ENCODE measurements at places on chromosomes 3 and 15.

GRCh38 chr3:136038668-136039067 lies 73.1 kb downstream of the PPP2R3A start:
- DNase-seq: no peak

- no peak for DNase-seq
Observed at GRCh38 chr15:67105991-67106763, 40.8 kb downstream of the SMAD3 start.

- DNase-seq: no peak
Observed at GRCh38 chr15:100880139-100880896, 687 bp downstream of the ALDH1A3 start.

DNA sequence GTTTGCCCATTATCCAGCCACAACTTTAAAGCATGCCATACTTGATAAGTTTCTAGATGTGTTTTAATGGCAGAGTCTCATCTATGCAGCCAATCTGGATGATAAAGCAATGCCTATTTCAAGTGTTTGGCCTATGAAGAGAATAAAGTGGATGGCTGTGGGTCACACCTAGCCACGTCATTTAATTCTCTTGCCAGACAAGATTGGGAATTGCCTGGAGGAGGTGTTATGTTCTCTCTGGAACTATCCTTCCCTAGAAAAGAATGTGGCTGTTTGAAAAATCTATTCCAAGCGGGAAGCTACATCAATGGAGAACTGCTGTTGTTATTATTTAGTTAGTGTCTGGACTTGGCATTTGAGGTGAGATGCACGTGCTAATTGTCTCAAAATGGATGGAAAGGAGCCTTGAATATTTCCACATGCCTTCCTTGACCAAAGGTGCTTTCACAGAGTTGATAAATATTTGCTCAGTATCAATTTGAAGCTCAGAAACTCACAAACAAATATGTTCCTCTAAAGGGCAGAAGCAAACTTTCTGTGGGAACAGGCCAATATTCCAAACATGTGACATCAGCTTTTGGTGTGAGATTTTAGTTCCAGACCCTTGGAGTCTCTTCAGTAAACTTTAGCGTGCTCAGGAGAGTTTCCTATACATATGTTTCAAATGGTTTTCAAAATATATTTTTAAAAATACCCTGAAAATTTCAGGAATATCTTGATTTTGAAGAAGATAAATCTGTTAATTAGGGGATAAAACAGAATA lies 510.6 kb upstream of the SGO1 start:
- DNase-seq: no peak

DNA sequence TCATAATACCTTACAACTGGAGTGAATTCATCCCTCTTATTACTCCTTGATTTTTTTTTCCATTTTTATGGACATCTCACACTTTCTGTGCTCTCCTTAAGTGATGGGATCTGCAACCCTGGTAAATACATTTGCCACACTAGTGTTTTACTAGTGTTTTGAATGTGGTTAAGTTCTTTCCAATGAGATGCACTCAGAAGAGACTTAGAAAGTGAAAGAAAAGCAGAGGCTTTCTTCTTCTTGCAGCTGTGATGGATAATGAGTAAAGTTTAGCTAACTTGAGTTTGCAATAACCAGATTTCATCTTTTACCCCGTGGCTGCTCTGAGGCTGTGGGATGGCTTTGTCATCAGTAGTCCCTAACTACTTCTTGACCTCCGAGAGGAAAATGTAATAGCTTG lies 1248.4 kb downstream of the NSUN3 start:
- no peak for DNase-seq

- no peak for DNase-seq
Observed at GRCh38 chr3:156360083-156360482, 194.8 kb downstream of the SSR3 start.

- DNase-seq: no peak
Observed at GRCh38 chr3:32934150-32934742, 17.2 kb upstream of the CCR4 start.

DNA sequence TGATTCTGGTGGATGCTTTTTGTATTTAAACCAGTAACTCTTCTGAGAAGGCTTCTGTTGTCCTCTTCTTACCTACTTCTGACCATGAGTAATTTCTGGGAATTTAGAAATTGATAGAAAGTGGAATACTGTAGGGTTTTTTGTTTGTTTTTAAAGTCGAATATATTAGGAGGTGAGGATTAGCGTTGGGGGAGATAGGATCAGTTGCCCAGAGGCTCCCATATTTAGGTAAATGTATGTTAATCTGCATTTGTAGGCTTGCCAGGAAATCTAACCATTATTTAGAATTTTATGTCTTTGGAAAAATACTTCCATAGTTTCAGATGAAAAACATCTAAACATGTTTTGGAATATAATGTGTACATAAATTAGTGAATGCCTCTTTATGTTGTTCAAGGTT lies 6.1 kb downstream of the STT3B start:
- DNase-seq: no peak

- no peak for DNase-seq
Observed at GRCh38 chr15:50113992-50114780, 4.8 kb downstream of the ATP8B4 start.

DNA sequence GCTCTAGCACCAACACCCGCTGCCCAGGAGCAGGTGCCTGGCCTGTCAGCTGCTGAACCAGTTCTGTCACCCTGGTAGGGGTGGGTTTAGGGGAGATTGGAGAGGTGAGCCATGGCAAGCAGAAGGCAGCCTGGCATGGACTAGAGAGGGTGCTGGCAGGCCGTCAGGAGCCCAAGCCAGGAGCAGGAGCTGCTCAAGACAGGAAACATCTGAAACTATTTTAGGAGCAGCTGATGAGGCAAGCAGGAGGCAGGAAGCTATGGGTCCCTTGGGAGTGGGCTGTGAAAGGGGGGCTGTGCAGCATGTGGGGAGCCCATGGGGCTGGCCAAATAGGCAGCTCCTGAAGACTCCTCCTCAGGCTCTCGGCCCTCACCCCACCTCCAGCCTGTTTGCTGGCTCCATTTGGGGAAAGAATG lies 2.3 kb downstream of the INKA1 start:
- no peak for DNase-seq

GRCh38 chr3:65005486-65005885 lies 317.7 kb upstream of the ADAMTS9 start:
- DNase-seq: no peak

- no peak for DNase-seq
Observed at GRCh38 chr3:78041486-78041885, 1001.6 kb downstream of the ROBO2 start.

GRCh38 chr15:61743345-61743909 lies 316.8 kb downstream of the VPS13C start:
- no peak for DNase-seq

- DNase-seq: no peak
Observed at GRCh38 chr15:65923264-65923663, 54.0 kb downstream of the RAB11A start.

DNA sequence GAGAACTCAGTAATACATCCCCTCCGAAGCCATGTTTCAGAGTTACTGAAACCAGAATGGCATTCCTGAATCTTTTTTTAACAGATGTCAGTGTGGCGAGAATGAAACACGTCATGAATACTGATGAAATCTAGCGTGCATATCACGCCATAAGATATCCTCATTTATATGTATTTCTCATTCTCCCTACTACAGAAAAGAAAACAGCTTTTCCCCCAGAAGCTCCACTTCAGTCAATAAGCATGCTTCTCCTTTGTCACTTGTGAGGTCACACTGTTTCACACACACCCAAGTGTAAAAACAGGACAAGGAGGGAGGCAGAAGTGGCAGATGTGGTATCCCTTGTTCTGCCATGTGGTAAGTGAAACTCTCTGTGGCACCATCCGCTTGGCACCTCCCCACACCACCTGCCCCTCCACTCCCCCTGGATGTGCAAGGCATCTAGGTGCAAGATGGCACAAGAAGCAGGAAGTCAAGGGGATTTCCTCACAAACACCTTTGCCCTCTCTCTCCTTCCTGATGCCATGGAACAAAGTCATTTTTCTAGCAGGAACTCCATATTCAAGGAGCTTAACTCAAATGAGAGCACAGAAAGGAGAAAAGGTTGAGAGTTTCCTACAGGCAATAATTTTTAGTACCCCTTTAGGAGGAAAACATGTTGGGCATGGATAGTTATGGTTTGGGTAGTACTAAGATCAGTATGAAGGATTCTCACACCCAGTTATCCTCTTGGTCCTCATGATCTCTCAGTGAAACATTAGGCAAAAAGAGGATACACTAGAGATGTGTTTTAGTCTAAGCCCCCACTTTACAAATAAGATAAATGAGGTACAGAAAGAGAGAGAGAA lies 47.5 kb upstream of the FRMD4B start:
- DNase-seq: no peak

DNA sequence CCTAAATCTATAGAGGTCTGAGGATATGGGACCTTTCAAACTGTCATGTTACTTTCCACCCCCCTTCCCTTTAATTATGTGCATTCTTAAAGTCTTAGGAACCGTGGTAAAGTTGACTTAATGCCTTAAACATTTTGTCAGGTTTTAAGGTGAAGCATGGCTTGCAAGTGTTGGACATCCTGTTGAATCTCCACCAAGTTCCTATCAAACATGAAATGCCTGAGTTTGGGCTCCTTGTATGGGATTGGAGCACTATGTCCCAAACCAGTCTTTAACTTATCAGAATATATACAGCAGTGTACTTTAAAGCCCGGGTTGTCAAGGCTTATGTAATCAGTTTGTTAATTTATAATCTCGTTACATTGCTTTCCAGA lies 1.1 kb downstream of the SNRK start:
- no peak for DNase-seq

GRCh38 chr15:26974120-26974780 lies 3.3 kb downstream of the GABRG3 start:
- DNase-seq: no peak

GRCh38 chr3:52315006-52315405 lies 1.1 kb upstream of the DNAH1 start:
- no peak for DNase-seq

- no peak for DNase-seq
Observed at GRCh38 chr3:132256989-132257388, 60.2 kb upstream of the ACP3 start.

GRCh38 chr15:59555696-59556095 lies 55.9 kb upstream of the GCNT3 start:
- no peak for DNase-seq

DNA sequence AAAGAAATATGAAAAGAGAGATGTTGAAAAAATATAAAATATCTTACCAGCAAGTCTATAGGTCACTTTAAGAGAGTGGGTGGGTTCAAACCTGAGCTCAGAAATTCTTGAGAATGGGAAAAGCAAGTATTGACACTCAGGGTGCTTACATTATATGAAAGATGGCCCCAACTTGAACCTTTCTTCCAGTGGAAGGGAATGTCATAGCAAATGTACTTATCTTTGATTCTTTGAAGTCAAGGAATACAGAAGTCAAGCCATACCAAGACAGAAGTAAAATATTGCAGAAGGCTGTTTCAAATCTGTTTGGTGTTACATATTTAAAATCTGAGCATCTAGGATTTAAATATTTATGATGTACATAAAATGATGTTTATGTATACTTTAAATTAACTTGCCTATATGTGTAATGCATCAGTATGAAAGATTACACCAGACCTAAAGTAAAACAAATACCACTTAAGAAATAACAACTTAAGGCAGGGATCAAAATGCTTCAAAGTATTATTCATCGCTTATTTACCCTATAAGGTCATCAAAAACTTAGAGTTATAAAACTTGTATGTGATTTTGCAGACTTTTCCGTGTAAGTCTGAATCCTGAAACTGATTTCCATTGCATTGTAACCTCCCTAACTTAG lies 8.7 kb downstream of the MME start:
- DNase-seq: no peak

DNA sequence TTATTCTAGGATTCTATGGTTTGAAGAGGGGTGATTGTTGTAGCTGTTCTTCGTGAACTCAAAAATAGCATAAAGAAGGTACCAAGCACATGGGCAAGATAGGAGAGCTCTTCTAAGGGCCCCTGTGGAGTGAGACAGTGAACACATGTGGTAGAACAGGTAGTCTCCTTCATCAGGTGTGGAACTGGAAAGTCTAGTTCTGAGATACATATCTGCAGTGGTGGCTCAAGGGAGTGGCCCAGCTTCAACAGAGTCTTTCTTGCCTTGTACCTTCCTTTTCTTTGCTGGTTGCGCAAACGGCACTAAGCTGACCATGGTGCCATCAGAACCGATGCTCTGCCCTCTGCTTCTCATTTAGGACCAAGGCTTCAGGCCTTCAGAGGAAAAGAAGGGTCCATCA lies 65.2 kb downstream of the CERS3 start:
- DNase-seq: no peak

- no peak for DNase-seq
Observed at GRCh38 chr3:72247126-72247525, 462.2 kb upstream of the PROK2 start.

- DNase-seq: no peak
Observed at GRCh38 chr15:62816342-62817069, 226.0 kb upstream of the TPM1 start.

DNA sequence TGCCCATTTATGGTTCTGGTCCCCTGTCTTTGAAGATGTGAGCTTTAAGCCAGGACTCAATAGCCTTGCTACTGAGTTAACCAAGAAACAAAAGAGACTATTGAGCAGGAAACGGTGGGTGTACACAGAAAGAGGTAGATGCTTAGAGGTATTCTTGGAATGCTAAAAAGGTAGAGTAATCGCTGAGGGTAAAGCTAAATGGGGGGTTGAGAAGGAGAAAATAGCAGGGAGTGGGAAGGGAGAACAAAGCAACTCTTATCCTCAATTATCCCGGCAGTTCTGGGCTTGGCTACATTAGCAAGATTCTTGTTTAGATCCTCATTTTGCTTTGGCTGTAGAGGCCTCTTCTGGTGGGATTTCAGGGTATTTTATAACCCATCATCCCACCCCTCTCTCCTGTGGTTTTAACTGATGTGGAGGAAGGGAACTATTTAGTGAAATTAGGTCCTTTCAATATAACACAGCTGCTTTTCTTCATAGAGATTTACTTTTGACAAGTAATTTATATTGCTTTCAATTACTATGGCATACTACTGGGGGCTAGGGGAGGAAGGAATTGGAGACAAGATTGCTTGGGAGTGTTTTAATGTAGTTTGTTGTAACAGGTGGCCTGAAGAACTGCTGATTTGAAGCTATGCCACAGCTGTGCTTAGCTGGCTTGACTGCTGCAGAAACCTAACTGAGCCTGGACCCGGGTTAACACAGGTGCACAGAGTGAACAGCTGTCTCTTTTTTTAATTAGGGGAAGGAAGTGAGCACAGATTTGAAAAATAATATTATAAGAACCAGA lies 234.3 kb upstream of the CCDC54 start:
- DNase-seq: no peak

- no peak for DNase-seq
Observed at GRCh38 chr3:143443851-143444331, 324.3 kb downstream of the CHST2 start.

- DNase-seq: no peak
Observed at GRCh38 chr15:35281515-35281914, 196.4 kb upstream of the NANOGP8 start.

GRCh38 chr3:171747223-171747920 lies 62.9 kb downstream of the PLD1 start:
- no peak for DNase-seq

GRCh38 chr3:168424059-168424734 lies 328.5 kb upstream of the GOLIM4 start:
- no peak for DNase-seq

DNA sequence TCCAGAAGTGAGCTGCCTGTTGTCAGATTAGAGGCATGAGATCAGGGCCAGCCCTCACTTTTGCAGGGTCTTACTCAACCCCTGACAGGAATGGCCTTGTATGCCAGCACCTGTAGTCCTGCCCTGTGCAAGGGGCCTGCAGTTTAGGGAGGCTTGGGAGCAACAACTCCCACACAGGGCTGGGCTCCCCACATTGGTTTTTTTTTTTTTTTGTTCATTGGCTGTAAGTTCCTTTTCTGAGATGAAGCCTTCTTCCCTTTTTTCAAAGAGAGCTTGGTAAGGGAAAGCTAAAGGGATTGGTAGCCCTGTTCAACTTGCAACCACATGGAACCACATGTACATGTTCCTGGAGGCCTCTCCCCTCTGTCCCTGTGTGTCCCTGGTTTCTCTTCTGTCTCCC lies 46.4 kb downstream of the TNFAIP8L3 start:
- DNase-seq: no peak

Measured in stimulated activated CD4-positive, alpha-beta T cell treated with anti-CD3 and anti-CD28 coated beads, Interleukin-15, amount 100 ng/mL, for 1 hour (primary cell).